ENCODE measurements at places on chromosomes 5 and 9.

DNA sequence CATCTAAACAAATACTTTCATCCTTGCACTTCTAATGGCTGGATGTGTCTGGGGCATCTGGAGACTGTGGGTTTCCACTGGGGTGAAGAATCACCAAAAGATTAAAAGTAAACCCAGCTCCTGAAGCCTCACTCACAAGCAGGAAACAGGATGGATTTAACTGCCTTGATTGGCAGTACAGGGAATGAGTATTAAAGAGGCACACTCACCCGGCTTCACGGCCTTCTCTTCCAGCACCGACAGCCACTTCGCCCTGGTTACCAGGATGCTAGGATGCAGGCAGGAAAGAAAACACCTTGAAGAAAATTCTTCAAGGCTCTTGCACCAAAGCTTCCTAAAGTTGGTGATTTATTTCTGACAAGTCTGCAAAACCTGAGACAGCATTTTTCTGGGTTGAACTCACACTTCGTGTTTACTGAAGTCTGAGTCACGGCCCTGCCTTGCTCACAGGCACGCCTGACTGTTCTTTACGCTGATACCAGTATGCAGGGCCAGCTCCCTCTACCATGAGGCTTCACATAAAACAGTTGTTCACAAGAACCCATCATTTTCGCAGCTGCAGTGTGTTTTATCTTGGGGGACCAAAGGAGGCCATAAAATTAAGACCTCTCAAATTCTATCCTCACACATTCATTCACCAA lies 56.5 kb upstream of the ZNF354A start:
- no peak for DNase-seq

DNA sequence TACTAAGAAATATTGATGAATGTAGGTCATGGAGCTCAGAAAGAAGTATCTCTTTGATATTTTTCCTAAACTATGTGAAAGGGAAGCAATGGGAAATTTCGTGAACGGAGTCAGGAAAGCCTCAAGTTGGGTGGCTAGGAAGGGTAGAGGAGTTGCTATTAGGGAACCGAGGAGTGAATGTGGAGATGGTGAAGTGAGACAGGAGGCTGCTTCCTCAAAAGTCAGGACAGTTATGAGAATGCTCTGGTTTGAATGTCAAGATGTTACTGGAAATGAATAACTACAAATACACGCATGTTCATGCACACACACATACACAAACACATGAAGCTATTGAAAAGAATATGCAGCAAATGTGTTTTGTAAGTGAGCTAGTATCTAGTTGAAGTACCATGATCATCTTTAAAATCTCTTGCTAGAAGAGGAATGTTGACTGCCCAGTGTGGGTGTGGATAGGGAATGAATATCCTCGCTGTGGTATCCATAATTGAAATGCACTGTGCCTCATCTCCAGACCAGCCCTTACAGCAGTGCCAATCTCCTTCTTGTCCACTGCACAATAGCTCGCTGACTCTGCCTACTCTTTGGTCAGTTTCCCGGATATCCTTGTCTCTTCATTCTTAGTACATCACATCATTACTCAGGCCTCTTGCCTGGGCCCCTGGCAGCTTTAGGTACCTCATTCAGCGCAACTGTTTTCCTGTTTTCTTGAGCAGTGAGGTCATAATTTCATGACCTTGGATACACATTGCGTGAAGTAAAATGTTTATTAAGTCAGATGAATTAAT lies 21.9 kb upstream of the PDCD1LG2 start:
- DNase-seq, result no peak

GRCh38 chr9:107492381-107492970 lies 2.9 kb upstream of the KLF4 start:
- DNase-seq, result no peak

DNA sequence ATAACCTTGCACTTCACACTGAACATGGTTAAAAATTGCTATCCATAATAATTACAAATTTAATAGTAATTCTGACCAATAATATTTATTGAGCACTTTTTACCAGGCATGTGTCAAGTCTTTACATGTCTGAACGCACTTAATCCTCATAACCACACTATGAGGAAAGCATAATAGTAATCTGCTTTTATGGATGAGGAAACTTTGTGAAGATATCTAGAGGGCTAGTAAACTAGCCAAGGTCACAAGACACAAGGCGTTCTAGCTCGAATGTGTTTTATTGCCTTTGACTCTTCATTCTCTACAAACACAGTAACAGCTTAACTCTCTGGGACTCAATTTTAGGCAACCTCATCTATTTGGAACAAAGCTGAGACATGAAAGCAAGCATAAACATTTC lies 205.1 kb downstream of the ARHGEF28 start:
- DNase-seq, result no peak

DNA sequence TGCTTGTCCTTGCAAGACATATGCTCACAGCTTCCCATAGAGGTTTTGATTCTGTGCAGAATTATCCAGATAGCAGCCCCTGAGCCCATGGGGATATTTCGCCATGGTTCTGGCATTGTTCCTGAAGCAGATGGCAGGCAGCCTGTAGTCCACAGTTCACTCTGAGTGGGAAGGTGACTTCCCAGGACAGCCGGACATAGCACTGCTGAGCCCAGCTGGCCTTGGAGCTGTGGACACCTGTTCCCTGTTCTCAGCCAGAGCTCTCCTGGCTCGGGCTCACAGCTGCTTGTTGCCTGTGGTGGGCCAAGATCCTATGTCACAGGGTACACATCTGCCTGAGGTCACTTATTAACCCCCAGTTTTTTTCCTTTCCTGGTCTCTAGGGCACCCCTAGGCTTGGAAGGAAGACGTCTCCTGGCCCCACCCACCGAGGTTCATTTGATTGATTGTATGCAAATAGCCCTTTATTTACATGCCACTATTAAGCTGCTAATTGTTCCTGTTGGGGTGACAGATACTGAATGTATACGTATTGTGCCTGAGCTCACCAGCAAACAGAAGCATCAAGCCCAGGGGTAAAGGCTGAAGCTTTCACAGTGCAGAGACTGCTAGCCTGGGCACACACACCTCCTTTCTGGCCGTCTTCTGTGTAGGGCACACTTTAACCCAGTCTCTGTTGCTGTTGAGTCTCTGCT lies 96.6 kb upstream of the DMRT1 start:
- no peak for DNase-seq

- DNase-seq, result no peak
Observed at GRCh38 chr5:116539222-116539621, 35.4 kb downstream of the SEMA6A start.

- no peak for DNase-seq
Observed at GRCh38 chr9:131015876-131016397, 7.0 kb downstream of the LAMC3 start.

All from activated T-cell treated with anti-CD3 and anti-CD28 coated beads, Interleukin-2, amount 50 U/mL, for 1 hour (primary cell).